Urinary bladder (tissue), 4 donors: ENCODE measurements at places on chromosomes 1 and 21. TPM values are rescaled to one million over a fixed set of nuclear protein-coding genes. Genes with fewer than 3 reads are reported as not detected.

DNA sequence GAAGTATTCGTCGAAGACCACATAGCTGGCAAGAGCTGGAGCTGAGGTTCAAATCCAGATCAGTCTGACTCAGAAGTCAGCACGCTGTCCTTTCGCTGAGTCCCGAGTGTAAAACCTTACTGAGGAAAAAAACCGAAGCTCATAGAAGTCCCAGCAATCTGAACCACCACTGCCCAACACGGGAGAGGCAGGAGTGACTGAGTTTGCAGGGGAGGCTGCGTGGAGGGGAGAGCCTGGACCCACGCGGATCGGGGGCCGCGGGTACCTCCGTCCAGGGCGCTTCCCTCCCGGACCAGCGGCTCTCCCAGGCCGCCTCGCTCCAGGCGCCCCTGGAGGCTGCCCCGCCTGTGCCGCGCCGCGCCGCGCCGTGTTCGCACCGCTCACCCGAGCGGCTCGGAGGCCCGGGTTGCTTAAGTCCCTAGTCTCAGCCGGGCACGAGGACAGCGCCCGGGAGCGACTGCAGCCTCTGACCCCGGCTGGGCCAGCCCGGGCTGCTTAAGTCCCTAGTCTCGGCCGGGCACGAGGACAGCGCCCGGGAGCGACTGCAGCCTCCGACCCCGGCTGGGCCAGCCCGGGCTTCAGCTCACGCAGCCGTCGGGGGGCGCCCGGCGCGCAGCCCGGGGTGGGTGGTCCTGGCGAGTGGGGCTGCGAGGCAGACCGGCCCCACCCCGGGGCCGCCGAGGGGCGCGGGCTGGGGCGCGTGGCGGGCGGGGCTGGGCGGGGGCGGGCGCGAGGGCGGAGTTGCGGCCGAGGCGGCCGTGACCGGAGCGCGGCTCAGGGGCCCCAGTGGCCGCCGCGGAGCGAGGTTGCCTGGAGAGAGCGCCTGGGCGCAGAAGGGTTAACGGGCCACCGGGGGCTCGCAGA is at the start of gene ADAMTSL4:
ADAMTSL4 (plus strand) TSS at position 777 of the 864 bp plus-strand sequence. CDS start 2,881 bp downstream, outside the sequence.
- no peak for DNase-seq

- no peak for DNase-seq
These were observed 7.6 kb upstream of the C4BPB start for GRCh38 chr1:207081088-207081487.

- DNase-seq: no peak
These were observed 73.1 kb downstream of the GATAD2B start for GRCh38 chr1:153849487-153850185.

DNA sequence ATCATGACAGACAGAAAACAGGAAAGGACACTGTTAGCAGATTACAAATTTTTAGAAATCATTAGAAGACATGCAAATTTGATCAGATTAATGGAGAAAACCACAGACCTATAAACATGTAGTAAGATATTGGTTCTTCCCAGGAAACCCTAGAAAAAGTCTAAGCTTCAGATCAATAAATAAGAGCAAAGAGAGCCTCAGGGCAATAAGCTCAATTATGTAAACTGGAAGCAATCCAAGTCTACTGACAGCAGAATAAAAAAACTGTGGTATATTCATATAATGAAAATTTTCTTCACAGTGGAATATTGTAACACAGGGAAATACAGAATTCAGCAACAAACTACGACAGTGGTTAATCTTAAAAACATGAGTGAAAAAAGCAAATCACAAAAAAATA is 36.3 kb downstream of the NRDC start:
- no peak for DNase-seq

The RXRG gene
- total RNA-seq: 4.5 TPM

GRCh38 chr1:177824508-177824982 is 145.3 kb downstream of the SEC16B start:
- DNase-seq: no peak

GRCh38 chr1:185453496-185454192 is 136.6 kb upstream of the IVNS1ABP start:
- no peak for DNase-seq

GRCh38 chr1:230011333-230012092 is 55.5 kb upstream of the GALNT2 start:
- DNase-seq: no peak

The HMCN1 gene
- total RNA-seq: 36.9 TPM

The SEC16B gene
- 8.6 TPM for total RNA-seq

DNA sequence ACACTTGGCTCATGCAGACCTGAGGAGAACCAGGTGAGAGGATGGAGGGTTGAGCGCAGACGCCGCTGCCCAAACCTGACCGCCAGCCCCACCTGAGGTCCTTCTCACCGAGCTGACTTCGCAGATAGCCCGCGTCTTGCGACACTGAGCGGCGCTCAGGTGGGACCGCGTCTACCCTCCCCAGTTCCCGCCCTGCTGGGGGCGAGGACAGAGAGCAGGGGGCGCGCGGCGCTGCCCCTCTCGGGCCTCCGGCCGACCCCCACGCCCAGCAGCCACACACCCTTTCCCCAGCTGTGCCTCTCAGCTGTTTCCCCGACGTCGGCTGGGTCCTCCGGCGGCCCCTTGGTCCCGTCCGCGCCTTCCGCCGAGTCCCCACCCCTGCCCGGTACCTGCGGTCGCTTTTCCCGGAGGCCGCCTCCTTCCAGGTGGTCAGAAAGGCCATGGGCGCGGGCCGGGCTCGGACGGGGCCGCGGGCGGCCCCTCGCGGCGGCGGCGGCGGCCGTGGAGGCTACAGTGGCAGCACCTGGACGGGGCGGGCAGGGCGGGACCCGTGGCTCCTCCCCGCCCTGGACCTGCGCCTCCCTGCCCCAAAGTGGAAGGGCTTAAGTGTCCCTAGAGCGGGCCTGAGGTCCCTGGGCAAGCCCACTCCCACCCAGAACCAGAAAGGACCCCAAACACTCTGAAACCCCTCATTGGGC is 14.4 kb upstream of the TTC39A start:
- no peak for DNase-seq

DNA sequence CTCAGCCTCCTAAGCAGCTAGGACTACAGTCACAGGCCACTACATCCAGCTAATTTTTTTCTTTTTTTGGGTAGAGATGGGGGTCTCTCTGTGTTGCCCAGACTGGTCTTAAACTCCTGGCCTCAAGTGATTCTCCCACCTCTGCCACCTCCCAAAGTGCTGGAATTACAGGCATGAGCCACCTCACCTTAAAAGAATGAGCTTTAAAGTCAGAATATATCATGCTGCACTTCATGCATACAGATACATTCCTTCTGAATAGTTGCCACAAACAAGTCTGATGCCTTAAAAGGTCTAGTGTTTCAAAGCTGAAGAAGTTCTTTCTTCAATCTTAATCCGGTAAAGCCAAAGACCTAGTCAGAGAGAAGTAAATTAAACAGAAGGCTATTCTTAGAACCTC is 23.8 kb upstream of the CPLANE2 start:
- no peak for DNase-seq

The DCST1 gene
- not detected for total RNA-seq

- no peak for DNase-seq
These were observed 152.9 kb upstream of the HMGB4 start for GRCh38 chr1:33710967-33711366.

DNA sequence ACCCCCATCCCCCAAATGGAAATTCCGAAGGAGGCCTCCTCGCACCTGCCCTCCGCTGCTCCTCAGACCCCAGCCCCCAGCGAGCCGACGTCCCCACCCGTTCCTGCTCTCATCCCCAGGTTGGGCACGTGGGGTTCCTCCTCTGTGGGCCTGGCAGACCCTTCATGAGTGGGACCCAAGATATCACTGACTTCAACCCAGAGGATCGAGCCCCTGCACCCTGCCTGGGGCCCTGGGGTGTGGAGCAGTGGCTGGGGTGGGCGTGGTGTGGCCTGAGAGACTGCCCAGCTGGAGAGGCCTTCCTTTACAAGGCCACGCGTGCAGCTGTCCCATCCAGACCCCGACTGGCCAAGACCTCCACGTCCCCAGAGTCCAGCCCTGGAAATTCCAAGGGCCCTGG is 17.6 kb upstream of the ARHGEF16 start:
- no peak for DNase-seq

DNA sequence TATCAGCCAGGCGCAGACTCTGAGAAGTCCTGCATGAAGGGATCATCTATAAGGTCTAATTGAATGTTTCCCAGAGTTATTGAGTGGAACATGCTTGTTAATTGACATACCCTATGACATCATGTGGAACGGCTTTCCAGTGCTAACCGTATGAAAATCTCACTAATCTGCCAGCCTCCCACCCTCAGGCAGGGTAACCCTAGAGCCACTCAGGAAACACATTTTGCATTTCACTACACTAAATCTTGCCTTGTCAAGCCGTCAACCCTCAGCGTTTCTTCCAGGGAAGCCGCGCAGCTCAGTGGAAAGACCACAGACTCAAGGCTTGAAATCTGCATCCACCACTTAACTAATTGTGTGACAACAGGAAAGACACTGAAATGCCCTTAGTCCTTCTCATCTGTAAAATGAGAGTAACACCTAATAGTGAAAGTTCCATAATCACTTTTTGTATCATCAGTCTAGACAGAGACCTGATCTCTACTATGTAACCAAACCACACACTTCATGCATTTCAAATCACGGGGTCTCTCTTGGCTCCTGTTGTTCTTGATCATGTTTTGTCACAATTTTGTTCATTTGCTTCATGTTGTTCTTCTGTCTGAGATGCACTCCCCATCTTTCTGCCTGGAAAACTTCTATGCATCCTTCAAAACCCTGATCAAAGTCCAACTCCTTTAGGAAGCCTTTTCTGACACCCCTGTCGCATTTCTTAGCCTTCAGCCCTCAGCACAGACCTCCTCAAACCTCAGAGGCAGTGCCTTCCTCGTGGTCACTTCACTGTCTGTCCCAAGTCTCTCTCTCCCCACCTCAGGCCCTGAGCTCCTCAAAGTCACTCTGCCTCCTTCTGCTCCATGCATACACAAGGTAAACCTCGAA is 246.5 kb downstream of the TOMM20 start:
- DNase-seq: no peak

The SH2D1B gene
- 0.37 TPM for total RNA-seq

The ADARB1 gene
- total RNA-seq: 35.3 TPM

The RBP7 gene
- total RNA-seq: 2.4 TPM

GRCh38 chr1:71044833-71045232 is 2.8 kb downstream of the PTGER3 start:
- DNase-seq: no peak

DNA sequence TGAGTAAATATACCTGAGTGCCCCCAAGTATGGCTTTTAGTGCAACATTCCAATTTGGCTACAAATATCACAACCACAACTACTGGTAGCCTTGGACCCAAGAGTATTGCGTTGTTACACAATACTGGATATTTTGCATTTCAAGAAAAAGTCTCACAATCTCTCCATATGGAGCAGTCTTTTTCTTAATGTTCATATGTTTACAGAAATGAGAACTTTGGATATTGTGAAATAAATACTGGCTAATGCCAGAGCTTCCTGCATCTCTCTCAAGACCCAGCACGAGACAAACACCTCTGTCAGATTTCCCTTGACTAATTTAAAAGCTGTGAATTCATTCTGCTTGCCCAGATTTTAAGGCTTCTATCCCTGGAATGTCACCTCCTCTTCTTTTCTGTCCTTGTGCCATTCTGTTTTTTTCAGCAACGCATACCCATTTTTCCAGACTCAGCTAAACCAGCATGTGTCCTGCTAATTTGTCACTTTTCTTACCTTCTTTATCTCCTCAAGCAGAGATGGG is 136.2 kb upstream of the BACE2 start:
- no peak for DNase-seq

GRCh38 chr1:34866762-34867109 is 7.2 kb upstream of the SMIM12 start:
- no peak for DNase-seq

DNA sequence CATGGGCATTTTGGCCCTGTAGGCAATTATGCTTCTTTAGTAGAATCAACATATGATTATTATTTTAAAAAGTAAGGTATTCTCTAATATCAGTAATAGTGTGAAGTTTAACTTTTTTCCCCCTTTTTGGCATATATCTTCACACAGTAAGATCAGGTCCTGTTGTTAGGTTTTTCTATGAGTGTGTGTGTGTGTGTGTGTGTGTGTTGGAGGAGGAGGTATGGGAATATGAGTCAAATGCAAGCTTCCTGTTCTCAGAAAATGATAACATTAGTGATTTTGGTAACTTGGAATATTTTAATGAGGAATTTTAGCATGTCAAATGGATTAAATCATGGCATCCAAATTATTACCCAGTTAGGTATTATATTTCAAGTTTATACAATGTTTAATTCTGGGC is 65.8 kb upstream of the BCL10 start:
- DNase-seq: no peak

DNA sequence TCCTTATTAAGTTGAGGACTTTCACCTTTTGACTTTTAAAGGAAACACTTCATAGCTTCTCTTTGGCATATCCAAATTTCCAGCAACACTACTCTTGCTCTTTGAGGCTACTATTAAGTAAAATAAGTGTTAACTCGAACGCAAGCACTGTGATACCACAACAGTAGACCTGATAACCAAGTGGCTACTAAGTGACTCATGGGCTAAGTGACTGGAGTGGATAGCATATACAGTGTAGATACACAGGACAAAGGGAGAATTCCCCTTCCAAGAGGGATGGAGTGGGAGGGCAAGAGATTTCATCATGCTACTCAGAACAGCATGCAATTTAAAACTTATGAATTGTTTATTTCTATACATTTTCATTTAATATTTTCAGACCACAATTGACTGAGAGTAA is 9.8 kb upstream of the KCNA3 start:
- DNase-seq: no peak

The ASCL5 gene
- total RNA-seq: not detected

The HES4 gene
- total RNA-seq: 9.8 TPM

GRCh38 chr1:78165816-78166215 is 120.0 kb downstream of the GIPC2 start:
- DNase-seq: no peak

The FNDC7 gene
- total RNA-seq: not detected

GRCh38 chr1:164033782-164034181 is 525.2 kb upstream of the PBX1 start:
- no peak for DNase-seq

DNA sequence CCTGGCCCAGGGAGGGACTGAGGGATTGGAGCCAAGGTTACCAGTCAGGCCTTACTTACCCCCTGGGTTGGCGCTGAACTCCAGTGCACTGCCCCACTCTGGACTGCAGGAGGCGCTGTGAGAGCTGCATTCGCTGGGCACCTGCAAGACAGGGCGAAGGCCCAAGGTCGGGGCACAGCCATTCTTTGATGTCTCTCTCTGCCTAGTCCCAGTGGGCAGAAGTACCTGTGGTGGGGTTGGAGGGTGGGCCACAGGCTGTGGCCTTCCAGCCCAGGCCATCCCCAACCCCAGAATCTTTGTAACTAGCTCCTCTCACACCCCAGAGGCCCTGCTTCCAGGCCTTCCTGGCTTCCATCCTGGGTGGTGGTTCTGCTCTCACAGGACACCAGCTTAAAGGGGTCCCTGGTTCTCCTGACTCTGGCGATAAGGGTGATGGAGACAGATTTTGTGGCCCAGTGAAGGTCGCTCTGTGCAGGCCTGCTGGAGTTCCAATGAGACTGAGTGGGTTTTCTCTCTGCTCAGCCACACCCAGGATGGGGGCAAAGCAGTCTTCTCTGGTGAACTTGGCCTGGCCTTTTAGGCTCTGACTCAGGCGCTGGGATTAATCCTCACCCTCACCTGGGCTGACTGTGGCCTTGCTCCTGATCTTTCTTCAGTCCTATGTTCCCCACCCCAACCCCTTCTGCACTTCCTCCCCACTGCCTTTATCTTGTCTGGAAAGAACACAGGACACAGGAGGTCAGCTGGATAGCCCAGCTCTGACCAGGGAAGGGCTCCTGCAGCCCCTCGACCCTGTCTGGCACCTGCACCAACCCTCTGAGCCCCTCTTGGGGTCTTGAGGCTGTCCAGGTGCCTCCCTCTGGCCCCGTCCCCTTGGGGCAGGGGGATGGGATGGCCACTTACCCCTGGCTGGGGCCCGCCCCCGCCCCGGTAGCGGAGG is 954 bp downstream of the MYOG start:
- no peak for DNase-seq
